Activated T-cell treated with anti-CD3 and anti-CD28 coated beads for 4 hours (primary cell): ENCODE measurements at places on chromosomes 1 and 21.
A peak's percentile ranks its signal among the peaks of the same experiment; 100 is the strongest.

GRCh38 chr1:47438165-47439016, 547 bp downstream of the FOXD2 start:
- peak; percentile 19 for DNase-seq

GRCh38 chr1:21869620-21870121, 57.6 kb downstream of the LDLRAD2 start:
- no peak for DNase-seq

GRCh38 chr1:85612704-85613361, 32.3 kb downstream of the CCN1 start:
- no peak for DNase-seq

DNA sequence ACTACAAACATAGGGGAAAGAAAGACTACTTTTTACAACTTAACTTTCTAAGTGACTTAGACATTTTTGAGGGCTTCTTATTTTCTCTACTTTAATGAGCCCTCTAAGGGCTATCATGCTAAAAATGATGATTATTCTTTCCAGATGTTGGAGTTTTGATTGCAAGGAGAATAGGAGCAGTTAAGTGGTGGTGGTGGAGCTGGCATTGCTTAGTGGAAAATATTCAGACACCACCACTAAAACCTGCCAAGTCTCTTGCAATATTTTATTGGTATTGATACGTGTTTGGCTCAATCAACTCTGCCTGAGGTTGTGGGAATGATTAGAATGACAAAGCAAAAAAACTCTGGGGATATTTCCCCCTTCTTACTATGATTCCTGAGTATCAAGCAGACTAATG, 82.6 kb upstream of the PTGFR start:
- no peak for DNase-seq

DNA sequence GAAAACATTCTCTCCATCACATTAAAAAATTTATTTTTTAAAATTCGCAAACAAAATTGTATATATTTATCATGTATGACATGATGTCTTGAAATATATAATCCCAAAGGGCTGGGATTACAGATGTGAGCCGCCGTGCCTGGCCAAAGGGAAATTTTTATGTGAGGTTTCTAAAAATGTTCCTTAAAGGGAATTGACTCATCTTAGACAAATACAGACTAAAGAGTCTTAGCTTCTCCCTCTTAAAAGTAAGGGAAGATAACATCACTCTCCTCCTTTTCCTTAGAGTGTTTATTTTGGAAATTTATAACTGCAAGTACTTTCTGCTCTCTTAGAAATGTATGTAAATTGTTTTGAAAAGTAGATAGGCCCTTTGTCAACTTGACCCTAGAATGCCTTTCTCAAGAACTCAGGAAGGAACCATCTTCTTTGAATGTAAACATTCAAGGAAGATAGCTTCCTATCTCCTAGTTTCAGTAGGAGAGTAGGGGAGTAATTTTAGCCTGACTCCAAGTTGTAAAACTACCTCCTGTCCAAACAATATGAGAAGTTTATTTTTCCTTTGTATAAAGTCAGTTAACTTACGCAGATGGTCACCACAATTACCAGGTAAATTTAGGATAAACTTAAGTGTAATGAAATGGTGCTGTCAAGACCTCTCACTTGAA, 59.5 kb downstream of the C21orf91 start:
- no peak for DNase-seq

DNA sequence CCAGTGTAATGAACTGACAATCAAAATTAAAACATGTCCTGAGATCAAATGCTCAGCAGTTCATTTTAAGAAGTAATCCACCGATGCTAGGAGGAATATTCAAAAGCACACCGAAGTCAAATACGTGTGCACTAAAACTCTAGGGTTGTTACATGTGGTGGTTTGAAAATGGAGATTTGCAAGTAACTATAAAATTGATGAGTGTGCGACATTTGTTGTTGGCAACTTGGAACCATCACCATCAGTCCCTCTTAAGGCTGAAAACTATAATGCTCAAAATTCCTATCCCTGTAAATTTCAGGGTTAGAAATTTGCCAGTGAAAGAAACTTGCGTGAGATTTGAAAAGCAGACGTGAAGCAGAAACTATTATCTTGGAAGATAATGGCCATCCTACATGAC, 13.3 kb upstream of the SGIP1 start:
- DNase-seq, result no peak

DNA sequence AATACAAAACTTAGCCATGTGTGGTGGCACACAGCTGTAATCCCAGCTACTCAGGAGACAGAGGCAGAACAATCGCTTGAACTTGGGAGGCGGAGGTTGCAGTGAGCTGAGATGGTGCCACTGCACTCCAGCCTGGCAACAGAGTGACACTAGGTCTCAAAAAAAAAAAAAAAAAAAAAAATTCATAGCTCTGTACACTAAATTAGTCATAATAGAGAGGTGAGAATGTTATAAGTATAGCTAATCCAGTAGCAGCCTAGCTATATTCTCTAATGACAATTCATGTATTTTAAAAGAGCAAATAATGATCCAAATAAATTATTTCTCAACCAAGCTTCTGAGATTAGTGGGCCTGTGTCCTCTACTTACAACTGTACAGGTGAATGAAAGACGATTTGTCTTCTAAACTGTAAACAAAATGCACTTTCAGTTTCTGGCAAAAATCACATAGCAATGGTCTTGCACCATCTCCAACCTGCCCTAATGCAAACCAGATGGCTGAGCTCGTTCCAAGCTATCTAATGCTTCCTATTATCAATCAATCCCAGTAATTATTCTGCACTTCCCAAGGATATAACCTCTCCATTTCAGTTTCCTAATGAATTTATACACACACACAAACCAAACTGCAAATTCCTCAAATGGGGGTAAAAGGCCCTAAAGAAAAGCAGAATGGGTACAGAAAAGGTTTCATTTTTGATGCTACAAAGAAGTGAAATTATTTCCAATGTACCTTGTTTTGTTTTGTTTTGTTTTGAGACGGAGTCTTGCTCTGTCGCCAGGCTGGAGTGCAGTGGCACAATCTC, 56.5 kb downstream of the GATAD2B start:
- DNase-seq, result no peak

DNA sequence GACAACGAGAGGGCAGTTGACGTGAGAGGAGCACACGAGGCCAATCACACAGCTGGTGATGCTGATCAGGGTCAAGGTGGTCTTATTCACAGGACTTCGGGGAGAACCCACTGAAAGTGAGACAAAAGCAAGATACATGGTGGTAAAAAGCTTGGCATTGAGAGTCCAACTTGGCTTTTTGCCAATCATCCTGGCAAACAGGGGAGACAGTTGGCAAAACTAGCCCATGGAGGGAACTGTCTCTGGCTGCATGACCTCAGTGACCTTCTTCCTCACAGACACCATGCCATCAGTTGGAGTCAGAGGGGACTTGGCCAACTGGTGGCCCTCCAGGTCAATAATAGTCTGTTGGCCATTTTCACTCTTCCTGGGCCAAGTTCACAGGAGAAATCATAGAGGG, 139.9 kb downstream of the ASTN1 start:
- no peak for DNase-seq

DNA sequence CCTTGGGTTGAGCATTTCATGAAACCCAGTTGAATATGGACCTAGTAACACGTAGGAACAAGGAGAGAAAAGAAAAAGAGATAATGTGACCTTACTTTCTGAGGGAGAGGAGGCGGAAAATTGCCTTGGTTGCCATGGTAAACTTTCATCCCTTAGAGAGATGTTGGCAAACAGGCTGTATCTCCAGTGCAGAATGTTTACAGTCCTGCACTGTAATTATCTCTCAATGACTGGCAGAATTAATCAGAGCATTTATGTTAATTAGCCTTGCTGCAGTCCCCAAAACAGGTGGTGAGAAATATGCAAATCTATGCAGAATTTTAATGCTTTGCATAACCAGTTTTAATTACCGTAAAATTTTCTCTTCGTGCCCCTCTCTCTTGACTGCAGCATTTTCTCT, 147.3 kb downstream of the CD247 start:
- no peak for DNase-seq

DNA sequence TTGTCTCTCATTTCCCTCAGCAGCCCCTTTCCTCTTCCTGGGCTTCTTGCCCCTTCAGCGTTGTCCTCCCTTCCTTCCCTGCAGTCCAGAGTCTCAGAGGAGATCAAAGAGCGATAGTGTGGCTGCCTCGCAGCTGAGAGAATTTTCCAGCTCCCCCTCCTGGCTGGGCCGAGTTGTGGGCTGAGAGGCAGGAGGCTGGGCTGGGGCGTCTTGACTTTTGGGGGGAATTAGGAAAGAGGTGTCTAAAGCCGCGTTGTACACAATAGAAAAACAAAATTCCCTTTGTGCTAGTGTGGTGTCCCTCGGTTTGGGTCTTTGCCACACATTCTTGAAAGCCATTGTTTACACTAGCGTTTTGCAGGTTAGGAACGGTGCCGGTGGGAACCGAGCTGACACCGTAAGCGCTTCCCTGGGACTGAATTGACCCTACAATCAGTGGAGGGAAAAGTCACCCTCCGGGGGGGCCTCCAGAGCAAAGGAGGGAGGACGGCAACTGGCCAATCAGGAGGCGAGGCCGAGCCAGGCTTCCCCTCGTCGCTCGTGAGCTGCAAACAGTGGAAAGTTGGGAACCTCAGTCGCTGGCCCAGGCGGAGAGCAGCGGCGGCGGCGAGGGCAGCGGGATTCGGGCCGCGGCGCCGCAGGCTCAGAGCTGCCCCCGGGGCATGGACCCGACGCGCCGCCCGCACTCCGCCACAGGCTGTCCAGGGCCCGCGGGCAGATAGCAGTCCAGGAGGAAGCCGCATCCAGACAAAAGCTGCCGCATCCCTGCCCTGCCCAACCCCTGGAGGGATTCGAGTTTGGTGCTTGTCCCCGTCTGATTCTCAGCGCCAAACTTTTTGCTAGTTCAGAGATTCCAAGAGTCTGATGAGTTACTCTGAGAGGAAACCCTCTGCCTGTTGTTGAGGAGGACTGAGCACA, at the start of gene HMCN1:
HMCN1 (plus strand) TSS at position 574 of the 918 bp plus-strand sequence. CDS start 389 bp downstream, outside the sequence.
- no peak for DNase-seq

DNA sequence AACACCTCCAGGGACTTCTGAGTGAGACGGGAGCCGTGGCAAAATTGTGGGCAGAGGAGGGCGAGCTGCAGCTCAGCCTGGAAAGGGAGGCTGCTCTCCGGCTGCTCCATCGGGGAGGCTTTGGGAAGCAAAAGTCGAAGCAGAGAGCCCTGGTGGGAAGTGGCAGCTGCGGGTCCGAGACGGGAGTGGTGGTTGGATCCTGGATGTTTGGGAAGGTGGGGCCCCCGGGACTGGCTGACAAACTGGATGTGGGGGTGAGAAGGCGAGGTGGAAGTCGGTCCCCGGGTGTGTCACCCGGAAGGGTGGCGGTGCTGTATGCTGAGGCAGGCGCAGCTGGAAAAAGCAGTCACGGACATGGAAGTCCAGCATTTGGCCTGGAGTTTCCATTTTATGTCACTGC, 52.1 kb downstream of the KCNAB2 start:
- no peak for DNase-seq

DNA sequence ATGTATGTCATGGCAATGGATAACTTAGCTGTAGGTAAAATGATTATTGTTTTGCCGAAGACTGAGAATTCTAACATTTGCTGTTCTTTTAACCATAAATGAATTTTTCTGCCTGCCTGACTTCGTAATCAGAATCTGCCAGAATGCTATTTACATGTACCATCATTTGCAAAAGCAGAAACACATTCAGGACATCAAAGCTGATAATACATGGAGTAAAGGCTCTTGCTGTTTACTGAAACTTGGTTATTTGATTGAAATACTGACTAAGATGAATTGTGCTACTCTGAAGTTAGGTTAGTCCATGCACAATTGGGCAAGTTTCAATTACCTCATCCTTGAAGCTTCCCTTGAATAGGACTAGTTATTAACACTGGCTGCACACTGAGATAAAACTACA, 293.8 kb downstream of the PLA2G4A start:
- DNase-seq, result no peak

DNA sequence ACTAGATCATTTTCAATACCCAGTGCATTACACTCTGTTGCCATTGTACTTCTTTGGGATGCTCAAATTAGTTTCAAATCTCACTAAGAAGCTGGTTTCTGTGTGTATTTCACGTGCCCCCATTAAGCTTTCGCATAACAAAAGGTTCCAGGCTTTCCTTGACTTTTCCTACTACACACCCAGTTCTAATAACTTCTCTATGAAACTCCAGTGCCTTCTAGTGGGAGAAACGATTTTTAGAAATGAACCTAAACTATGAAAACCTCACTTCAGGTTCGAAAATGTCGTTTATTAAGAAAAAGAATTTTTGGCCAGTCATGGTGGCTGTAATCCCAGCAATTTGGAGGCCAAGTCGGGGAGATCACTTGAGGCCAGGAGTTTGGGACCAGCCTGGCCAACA, 2.8 kb downstream of the CFHR4 start:
- no peak for DNase-seq

- no peak for DNase-seq
These were observed 977.9 kb downstream of the BRINP3 start for GRCh38 chr1:189499736-189500135.

- DNase-seq, result no peak
These were observed 62.5 kb upstream of the TRAPPC10 start for GRCh38 chr21:43949499-43950208.

DNA sequence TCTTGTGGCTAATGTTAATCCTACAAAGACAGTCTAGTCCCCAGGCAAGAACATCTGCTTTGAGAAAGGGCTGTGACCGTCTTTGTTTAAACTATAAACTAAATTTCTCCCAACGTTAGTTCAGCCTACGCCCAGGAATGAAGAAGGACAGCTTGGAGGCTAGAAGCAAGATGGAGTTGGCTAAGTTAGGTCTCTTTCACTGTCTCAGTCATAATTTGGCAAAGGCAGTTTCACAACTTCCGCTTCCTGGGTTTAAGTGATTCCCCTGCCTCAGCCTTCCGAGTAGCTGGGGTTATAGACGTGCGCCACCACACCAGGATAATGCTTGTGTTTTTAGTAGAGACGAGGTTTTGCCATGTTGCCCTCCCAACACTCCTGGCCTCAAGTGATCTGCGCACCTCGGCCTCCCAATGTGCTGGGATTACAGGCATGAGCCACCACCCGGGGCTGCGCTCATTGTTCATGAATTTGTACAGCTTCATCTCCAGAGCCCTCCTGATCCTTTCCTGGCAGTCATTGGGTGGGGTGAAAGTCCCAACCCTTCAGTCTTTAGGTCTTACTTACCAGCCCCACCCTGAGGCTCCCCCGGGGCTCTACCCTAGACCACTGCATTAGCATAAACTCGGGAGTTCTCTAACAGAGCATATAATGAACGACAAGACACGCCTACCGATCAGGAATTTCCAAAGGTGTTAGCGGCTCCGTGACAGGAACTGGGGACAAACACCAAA, 4.9 kb upstream of the MASP2 start:
- no peak for DNase-seq

DNA sequence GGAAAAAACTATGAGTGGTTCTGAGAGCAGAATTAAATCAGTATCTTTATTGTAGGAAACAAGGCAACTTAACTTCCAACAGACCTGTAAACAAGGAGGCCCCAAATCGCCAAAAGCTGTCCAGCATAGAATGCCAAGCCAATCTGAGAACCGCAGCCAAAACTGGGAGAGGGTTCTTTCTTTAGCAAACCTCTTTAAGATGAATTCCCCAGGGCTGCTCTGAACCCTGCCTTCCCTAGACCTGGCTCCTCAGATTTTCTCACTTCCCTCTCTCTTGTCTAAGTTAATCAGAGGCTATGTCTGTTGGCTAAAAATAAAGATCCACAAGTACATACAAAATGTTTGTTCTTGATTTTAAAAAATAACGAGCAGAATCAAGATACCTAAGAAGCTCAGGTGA, 141.4 kb downstream of the SMYD3 start:
- DNase-seq, result no peak

- DNase-seq, result no peak
These were observed 73.9 kb upstream of the VTCN1 start for GRCh38 chr1:117284399-117285215.

GRCh38 chr1:212457740-212458338, 25.1 kb downstream of the NENF start:
- peak; percentile 38 for DNase-seq
